ENCODE measurements at places on chromosomes 12 and 14.

- DNase-seq, result no peak
Measured at GRCh38 chr14:70315942-70316341, 43.5 kb downstream of the COX16 start.

- peak; percentile 71 for DNase-seq
Measured at GRCh38 chr12:68932961-68933893, at the start of gene CPM. Gene CPM (minus strand): TSS chr12:68933171. CDS start chr12:68932837, 334 bp downstream.

DNA sequence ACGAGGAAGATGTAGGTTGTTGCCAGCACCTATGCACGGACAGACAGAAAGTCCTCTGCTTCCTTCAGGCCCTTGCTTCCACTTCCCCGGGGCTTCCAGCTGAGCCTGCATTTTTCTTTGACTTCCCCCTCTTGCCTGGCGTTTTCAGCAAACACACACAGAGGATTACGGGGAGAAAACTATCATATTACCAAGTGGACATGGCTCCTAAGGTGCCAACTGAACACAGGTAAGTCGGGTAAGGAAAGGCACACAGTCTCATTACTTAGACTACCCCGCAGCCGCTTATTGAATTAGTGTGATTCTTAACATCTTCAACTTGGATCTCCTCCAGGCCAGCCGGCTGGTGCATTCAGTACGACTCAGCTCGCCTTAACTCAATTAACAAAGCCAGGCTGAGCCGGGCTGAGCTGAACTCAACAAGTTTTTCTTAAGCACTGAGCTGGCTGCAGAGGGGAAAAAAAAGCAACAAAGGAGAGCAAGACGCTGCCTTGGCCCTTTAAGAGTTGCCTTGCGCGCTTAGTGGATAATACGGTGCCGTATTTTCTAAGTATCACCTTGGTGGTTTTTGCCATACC is 19.2 kb upstream of the MAP1LC3B2 start:
- DNase-seq, result no peak

DNA sequence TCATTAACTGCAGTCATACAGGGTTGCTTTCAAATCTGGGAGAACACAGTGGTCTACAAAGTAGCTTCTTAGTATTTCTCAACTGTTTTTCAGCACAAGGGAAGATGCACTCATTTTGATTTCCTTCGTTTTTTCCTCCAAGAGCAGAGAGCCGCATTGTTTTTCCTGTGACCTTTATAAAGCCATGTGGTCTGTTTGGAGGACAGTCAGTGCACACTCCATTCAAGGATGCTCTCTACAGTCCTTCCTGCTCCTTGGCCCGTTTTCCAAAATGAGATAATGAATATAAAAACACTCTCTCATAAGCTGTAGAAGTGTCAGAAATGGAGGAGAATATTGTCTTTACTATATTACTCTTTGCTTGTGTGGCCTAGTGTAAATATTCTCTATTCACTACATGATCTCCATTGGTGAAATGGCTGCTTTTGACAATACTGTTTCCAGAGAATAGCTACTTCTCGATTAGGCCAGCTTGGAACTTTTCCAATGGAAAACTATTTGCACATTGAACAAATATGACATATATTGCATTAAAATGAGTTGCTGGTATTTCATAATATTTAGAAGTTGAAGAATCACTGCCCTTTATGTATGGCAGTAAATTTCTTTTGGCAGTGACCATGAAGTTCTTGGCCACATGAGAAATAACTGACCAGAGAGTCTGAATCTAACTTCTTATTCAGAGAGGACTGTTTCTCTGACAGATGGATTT is 393.1 kb upstream of the RGS6 start:
- DNase-seq, result no peak

- DNase-seq, result no peak
Measured at GRCh38 chr14:99300190-99300589, 28.2 kb upstream of the BCL11B start.

- no peak for DNase-seq
Measured at GRCh38 chr14:64298773-64299172, 4.6 kb upstream of the ESR2 start.

- DNase-seq, result no peak
Measured at GRCh38 chr12:118290130-118290529, 82.6 kb downstream of the TAOK3 start.

- DNase-seq, result no peak
Measured at GRCh38 chr14:74239848-74240793, 872 bp downstream of the VSX2 start.

DNA sequence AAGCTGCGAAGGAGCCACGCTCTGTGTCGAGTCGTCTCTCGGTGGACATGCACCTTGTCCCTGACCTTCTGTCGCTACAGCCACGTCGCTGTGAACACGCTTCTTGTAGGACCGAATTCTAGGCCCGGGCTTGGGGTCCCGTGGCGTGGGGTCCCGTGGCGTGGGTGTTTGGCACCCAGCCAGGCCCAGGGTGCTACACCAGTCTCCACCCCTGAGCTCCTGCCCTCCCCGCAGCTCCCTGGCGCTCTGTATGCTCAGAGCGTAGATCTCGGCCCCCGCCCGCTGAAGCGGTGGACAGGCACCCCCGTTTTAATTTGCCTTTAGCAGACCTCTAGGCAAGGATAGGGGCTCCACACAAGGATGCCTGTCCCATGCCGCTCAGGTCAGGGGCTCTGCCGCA is 16.5 kb downstream of the MMP17 start:
- no peak for DNase-seq

DNA sequence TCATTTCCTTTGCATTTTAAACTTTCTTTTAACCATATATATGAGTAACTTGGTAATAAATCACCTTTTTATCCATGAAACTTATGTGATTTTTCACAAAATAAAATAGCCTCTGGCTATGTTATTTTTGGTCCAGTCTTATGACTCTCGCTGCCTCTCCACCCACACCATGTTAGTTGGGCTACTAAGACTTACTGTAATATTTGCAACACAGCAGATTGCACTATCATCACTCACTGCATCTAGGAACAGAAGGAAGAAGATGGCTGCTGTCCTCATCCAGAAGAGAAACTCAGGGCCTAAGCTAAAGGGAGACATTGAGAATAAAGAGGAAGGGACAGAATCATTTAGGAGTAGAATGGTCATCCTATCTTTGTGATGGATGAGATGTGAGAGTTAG is 12.6 kb upstream of the B4GALNT3 start:
- no peak for DNase-seq

DNA sequence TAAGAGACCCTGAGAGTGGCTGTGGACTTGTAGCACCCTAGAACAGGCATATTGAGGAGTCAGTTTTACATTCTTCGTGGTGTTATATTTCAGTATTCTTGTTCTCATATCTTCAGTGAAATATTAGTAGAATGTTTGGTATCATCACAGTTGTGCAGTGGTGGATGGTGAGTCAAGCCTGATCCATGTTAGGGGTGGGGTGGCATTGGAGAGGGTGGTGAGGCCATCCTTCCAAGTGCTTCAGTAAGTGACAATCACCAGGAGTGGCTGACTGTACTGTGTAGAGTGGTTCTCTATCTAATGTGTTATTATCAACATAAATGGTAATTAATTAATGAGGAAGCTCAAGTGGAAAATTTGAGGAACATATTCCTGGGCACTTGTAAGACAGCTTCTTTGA is 197.7 kb upstream of the SLC16A7 start:
- no peak for DNase-seq

DNA sequence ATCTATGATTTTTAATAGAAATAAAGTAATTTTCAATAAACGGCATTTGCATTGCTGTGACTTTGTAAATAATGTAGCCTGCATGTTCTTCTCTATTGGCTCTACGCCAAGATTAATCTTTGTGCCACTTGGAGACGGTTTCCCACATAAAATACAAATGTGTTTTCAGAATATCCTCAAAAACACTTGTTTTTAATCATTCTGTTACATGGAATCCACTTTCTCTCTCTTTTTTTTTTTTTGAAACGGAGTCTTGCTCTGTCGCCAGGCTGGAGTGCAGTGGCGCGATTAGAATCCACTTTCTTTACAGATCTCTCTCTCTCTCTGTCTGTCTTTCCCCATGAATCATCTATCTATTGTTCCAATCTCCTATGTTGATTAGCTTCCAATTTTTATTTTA is 22.8 kb upstream of the SSPN start:
- DNase-seq, result no peak

- no peak for DNase-seq
Measured at GRCh38 chr12:46456356-46457334, 84.1 kb upstream of the SLC38A2 start.

DNA sequence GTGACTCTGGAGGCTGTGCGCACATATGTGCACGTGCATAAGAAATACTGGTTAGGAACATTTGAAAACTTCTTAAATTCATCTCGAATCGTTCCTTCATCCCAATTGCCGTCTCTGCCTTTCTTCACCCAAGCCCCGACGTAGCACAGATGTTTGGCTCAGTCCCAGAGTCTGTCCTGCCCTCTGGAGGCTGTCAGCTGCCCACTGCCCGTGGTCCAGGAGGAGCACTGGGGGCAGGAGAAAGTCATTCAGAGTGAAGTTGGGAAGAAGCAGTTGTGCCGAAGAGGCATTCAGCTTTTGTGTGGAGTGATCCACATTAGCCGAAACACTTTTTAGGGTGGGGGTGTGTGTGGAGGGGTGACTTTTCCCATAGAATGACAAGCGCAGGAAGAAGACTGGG is 124.9 kb downstream of the TSPAN9 start:
- DNase-seq, result no peak

- DNase-seq, result peak; percentile 98
Measured at GRCh38 chr12:103680591-103681141, 93.6 kb downstream of the STAB2 start.

DNA sequence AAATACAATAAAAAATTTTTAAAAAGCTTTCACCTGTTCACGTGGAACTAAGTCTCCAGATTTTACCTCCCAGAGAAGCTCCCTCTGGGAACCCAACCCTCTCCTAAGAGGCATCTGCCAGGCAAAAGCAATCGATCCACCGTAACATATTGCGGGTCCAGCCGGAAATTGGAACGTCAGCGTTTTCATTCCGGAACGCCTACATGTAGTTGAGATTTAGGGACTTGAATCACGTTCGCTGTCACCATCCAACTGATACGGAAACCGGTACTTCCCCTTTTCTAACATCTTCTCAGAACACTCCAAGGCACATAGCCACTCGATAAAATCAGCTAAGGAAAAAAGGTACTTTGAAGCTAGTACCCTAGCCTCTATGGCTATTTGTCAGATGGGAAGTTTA is 70.3 kb downstream of the COX16 start:
- no peak for DNase-seq

GRCh38 chr12:8951744-8952143 is 2.3 kb upstream of the M6PR start:
- DNase-seq, result no peak

DNA sequence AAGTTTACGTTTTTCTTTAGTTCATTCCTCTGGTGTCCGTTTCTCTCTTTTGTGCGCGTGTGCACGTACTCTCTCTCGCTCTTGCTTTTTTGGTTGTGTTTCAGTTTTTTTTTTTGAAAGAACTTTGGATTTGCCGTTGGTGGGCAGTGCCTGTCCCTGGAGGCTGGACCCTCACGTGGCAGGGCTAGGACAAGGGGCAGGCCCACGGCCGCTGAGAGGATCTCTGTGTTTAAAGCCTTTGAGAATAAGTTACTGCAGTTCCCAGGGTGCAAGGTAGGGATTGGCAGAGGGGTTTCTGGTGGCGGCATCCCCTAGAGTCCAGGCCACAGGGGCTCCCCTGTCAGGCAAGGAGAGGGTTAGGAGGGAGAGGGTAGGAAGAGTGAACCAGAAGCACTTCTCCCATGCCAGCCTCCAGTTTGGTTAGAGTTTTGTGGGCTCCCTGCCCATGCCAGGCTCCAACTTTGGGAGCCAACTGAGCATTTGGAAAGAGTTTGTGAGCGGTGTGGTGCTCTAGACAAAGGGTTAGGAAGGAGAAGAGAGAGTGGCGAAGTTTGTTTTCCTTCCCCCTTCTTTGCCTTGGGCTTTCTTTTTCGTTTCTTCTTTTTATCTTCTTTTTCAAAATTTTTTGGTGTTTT is 30.5 kb downstream of the ZFHX2 start:
- no peak for DNase-seq

- no peak for DNase-seq
Measured at GRCh38 chr12:40044396-40044795, 61.5 kb downstream of the SLC2A13 start.

DNA sequence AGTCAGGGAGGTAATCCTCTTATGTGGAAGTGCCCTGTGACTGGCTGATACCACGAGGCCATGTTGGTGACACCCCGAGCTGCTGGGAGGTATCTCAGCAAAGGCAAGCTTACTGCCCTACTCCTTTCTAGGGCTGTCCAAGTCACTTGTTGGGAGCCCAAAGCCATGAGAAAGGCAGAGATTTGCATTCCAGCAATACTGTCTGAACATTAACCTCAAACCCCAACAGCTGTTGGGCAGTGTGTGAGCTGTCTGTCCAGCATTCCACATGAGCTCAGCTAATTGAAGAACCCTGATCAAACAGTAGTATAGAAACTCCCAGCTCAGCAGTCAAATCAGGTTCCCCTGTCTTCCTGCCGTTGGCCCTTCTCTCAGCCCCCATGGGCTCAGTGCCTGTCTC is 9.2 kb downstream of the ABHD4 start:
- DNase-seq, result no peak

GRCh38 chr12:77152623-77153193 is 87.3 kb upstream of the E2F7 start:
- DNase-seq, result no peak

- DNase-seq, result no peak
Measured at GRCh38 chr12:124939079-124939420, 24.6 kb upstream of the UBC start.

GRCh38 chr12:9064815-9065606 is 50.7 kb downstream of the A2M start:
- DNase-seq, result no peak

- DNase-seq, result no peak
Measured at GRCh38 chr12:128423205-128423604, 156.2 kb downstream of the TMEM132C start.

- DNase-seq, result no peak
Measured at GRCh38 chr14:100693877-100694578, 32.7 kb upstream of the DLK1 start.

DNA sequence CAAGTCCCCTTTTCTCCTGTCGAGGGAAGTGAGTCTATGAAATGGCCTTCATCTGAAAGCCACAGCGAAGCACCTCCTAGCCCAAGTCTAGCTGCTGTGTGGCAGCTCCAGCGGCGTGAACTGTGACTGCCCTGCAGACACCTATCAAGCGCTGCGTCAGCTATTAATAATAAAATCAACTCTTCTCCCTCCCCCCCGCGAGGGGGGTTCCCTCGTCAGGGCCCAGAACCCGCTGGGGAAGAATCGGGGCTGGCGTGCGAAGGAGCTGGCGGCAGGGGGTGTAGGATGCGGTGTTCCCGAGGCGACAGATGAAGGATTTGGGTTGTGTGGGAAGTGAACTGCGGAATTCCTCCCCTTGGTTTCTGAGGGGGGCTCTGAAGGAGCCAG is 662 bp upstream of the ATP2A2 start:
- peak; percentile 57 for DNase-seq
